ENCODE measurements at places on chromosomes 2 and 18. TPM values are rescaled to one million over a fixed set of nuclear protein-coding genes. Genes with fewer than 3 reads are reported as not detected.

The ITSN2 gene
- total RNA-seq: 32.4 TPM

The G6PC2 gene
- not detected for total RNA-seq

The RNF25 gene
- 51.2 TPM for total RNA-seq

The UGT1A10 gene
- total RNA-seq: not detected

The CROCC2 gene
- 0.26 TPM for total RNA-seq
